ENCODE measurements at places on chromosomes 7 and 10.

DNA sequence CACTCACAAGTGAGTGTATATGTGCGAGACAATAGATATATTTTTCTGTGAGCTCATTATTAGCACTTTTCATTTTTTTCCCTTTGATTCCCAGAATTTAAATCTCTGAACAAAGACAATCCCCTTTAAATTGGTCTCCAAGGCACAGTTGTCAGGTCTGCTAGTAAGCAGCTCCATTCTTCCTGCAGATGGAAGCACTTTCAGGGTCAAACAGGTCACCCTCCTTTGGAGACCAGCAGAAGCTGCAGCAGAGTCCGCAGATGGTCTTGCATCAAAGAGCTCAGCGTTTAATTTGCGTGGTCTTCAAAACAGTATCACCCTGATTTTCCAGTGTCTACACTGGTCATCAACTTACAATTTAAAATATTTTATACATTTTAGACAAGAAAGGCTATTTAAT is 543.8 kb downstream of the ARL4A start:
- no peak for DNase-seq

- DNase-seq: no peak
Observed at GRCh38 chr7:21969822-21970221, 24.1 kb upstream of the CDCA7L start.

GRCh38 chr10:111539246-111539645 is 462.4 kb downstream of the ADRA2A start:
- no peak for DNase-seq

DNA sequence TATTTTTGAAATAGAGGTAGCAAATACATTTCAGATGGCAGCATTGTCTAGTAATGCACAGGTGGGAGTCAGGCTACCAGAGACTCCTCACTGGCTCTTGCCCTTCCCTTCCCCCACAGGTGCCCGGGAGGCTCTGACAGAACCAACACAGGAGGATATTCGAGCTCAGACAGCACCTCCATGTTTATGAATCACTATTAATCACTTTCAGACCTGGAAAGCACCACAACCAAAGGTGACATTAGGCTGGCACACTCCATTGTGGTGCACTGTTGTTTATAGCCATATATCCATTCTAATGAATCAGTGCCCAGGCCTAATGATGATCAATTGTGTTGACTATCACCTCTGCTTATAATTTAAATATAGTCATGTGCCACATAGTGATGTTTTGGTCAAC is 107.8 kb upstream of the NAMPT start:
- no peak for DNase-seq

- no peak for DNase-seq
Observed at GRCh38 chr7:1099637-1100036, 11.7 kb downstream of the GPER1 start.

GRCh38 chr10:59126261-59126660 is 50.2 kb upstream of the PHYHIPL start:
- no peak for DNase-seq

- no peak for DNase-seq
Observed at GRCh38 chr10:28355376-28355775, 52.5 kb upstream of the MPP7 start.
